ENCODE measurements at places on chromosomes 13 and 19.
A peak's percentile ranks its signal among the peaks of the same experiment; 100 is the strongest.

GRCh38 chr13:80341101-80341755, at the start of gene SPRY2:
SPRY2 (minus strand) TSS chr13:80341126; CDS start chr13:80337705, 3,421 bp downstream.
- DNase-seq, result peak; percentile 86

GRCh38 chr13:19587635-19588300, 26.4 kb upstream of the TPTE2 start:
- no peak for DNase-seq

DNA sequence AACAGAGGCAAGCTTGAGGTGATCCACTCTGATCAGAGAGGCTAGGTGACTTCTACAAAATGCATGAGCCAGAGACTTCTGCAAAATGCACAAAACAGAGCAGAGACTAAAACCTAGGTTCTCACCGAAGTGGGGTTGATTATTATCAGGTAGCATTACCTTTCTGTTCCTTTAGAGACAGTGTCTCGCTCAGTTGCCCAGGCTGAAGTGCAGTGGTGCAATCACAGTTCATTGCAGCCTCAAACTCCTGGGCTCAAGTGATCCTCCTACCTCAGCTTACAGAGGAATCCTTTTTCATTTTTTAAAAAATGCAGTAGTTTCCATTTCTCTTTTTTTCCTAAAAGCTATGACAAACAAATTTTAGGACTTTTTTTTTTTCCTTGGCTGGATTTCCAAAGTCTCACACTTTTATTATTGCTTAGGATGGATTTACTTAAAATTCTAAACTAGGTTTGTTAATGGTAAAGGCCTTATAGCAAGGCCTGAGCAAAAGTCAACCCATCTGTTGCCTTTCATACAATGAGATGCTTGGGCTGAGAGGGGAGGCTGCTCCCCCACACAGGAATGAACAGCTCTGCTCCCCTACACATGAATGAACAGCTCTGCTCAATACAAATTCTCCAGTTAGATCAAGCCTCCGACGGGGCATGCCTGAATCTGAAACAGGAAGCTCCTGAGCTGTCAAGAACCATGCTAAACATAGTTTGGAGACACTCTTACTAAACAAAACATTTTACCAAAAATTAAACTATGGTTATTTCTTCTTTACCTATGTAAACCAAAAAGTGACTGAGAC, 18.8 kb upstream of the TNFRSF19 start:
- DNase-seq, result no peak

GRCh38 chr19:55703790-55704215, 28.8 kb downstream of the EPN1 start:
- no peak for DNase-seq

GRCh38 chr13:47327861-47328260, 431.0 kb upstream of the HTR2A start:
- peak; percentile 18 for DNase-seq

- DNase-seq, result peak; percentile 21
Observed at GRCh38 chr19:11673608-11674041, 65.1 kb downstream of the ZNF823 start.

DNA sequence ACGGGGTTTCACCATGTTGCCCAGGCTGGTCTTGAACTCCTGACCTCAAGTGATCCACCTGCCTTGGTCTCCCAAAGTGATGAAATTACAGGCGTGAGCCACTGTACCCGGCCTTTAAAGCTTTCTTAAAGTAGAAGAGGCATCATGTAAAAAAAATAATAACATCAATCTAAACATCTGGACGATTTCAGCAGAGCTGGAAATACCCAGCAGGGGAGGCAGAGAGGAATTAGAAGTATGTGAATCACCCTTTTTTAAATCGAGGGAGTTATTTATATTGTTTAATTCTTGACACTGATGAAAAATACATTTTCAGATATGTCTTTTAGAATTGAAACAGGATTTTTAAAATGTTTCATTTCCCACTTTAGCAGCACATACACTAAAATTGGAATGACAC, 37.4 kb upstream of the MTIF3 start:
- no peak for DNase-seq

GRCh38 chr19:17754634-17755442, 3.6 kb downstream of the FCHO1 start:
- no peak for DNase-seq

DNA sequence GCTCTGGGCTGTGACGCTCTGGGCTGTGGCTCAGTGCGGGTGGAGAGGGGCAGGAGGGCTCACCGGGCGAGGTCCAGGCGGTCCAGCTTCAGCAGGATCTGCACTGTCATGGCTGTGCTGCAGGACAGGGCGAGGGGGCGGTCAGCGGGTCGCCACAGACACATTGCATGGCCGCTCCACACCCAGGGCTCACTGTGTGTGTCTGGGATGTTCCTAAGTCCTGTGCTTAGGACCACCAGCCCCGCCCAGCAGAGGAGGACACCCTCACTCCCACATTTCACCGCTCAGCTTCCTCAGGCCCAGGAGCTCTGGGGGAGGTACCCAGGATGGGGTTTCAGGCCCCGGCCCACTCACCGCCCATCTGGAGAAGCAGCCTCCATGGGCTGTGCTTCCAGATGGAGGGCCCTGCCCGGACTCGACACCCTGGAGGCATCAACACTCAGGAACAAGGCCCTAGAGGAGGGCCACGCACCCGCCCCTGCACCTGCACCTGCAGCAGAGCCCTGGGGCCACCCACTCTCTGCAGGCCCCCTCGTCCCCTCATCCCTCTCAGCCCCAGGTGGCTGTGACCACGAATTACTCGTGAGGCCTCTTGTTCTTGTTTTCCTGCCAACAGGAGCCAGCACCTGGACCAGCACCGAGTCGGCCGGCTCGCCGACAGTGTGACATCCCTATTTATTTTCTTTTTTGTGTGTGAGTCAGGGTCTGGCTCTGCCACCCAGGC, 9.7 kb upstream of the CERS1 start:
- DNase-seq, result no peak

DNA sequence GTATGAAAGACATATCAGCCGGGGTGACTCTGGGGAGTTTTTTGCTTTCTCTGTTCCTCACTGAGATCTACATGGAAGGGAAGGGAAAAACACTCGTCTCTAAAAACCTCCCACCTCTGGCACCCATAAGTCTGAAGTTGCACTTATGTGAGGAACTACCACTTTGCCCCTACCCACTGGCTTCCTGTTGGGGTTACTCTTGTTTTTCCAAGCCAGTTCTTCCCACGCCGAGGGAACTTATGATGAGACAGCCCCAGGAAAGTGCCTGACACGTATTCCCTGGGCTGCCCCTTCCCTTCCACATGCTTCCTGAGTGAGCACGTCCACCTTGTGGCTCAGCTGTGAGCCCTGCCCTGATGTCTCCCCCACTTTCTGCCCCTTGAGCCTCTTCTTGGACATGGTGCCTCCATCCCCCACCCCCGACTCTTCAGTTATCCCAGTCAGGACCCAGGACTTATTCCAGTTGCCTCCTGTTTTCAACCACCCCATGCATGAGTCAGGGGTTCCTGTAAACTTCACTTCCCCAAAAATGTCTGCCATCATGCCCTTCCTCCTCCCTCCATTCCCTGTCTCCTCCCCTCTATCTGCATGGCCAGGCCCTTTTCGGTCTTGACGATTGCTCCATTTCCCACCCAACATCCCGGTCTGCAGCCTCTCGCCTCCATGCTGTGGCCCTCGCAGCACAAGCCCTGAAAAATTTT, 5.1 kb upstream of the SIGLEC7 start:
- DNase-seq, result no peak

GRCh38 chr13:30065181-30065580, 214.8 kb upstream of the UBL3 start:
- no peak for DNase-seq

DNA sequence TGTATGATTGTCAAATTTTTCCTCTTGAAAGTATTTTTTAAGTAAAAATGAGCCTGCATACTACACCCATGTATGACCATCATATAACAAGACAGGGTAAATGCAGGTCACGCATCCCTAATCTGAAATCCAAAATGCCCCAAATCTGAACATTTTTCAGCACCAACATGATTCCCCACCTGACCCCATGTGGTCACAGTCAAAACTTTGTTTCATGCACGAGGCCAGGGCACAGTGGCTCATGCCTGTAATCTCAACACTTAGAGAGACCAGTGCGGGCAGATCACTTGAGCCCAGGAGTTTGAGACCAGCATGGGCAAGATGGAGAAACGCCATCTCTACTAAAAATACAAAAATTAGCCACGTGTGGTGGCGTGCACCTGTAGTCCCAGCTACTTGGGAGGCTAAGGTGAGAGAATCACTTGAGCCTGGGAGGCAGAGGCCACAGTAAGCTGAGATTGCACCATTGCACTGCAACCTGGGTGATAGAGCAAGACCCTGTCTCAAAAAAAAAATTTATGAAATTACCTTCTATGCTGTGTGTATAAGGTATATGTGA, 63.7 kb upstream of the NPAS1 start:
- DNase-seq, result no peak

DNA sequence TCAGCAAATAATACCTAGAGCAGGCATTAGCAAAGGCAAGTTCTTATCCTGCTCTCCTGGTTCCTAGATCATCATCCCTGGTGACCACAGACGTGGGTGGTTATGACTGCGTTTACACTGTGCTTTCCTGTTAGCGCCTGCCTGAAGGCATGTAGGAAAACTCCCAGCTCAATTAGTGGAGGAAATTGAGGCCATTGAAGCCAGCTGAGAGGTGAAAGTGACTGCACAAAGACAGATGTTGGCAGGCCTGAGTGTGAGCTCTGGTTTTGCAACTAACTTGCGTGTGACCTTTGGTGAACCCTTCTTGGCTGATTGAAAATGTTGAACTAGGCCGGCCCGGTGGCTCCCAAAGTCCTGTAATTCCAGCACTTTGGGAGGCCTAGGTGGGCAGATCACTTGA, 17.5 kb upstream of the NWD1 start:
- DNase-seq, result peak; percentile 62
